ENCODE measurements at places on chromosomes 4 and X. TPM values are rescaled to one million over a fixed set of nuclear protein-coding genes. Genes with fewer than 3 reads are reported as not detected.

DNA sequence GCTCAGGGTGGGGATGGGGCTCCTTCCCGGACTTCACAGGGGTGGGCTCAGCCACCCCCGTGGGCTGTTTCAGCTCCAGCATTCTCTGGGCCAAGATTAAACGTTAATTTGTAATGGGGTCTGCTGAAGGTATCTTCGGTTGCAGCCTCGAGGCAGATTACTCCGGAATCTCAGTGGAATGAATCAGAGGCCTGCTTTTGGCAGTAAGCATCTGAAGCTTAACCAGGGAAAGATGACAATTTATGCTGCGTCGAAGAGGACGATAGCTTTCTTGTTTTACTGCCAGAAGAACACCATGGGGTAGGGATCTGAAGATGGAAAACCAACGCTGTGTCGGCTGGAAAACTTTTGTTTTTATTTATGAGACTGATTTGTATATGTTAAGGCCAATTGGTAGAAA is 129.2 kb upstream of the MSX1 start:
- peak; percentile 63 for DNase-seq

DNA sequence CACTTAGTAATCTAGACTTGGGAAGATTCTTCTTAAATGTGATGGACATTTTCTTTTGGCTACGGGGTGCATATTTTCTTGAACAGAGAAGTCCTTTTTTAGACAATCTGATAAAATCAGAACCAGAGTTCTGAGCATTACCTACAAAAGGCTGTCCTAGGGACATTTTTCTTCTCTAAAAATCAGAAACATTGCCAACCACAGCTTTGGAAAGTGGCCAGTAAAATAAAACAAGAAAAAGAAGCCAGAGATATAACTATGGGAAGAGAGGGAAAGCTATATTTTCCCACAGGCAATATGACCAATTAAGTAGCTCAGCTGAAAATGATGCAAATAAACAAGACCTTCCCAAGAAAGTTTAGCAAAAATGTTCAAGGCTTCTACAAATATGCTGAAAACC is 55.9 kb downstream of the MXRA5 start:
- no peak for DNase-seq

GRCh38 chrX:46587753-46588171 is 14.2 kb downstream of the CHST7 start:
- no peak for DNase-seq

DNA sequence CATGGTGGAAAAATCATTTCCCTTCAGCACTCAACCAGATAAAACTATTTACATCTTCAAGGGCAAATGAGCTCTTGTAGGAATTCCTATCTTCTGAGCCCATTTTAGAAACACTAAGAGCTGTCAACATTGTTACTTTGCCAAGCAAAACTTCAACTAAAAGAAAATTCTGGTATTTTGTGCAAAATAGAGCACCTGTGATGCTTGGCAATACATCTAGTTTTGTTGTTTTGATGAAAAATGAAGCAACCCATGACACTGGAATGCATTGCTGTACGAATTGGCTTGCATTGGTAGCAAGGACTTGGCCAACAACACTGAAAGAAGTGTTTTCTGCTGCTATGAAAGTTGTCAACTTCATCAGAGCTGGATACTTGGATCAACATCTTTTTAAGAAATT is 194.4 kb downstream of the COX18 start:
- no peak for DNase-seq

DNA sequence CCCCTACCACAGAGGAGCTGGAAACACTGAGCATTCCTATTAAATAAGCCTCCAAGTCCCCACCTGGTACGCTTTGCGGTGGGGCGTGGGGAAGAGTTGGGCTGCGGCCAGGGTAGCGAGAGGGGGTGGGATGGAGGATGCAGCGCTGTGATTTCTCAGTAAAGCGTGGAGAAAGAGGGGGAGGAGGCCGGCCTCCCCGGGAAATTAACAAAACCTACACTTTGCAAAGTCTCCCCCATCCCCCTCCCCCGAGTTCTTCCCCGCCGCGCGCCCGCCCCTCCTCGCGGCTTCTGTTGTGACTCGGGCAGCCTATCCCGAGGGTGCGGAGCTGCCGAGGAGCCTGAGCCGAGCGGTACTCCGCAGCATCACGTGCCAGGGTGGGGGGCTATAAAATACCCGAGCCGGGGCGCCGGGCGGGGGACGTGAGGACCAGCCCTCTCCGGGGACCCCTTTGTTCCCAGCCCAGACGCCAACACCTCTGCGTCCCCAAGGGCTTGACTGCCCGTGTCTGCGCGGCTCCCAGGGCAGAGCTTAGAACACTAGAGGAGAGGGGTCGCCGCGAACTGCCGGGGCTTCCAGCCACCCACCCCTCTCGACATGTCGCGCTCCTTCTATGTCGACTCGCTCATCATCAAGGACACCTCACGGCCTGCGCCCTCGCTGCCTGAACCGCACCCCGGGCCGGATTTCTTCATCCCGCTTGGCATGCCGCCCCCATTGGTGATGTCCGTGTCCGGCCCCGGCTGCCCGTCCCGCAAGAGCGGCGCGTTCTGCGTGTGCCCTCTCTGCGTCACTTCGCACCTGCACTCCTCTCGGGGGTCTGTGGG is at the start of gene GSX2:
Gene GSX2, plus strand, starts transcription at position 416 of the 827 bp plus-strand sequence. Its CDS starts 182 bp downstream, at position 598.
- DNase-seq = no peak

GRCh38 chr4:118981171-118981838 is 92.7 kb downstream of the SYNPO2 start:
- no peak for DNase-seq

GRCh38 chr4:2343476-2343875 is 75.0 kb downstream of the ZFYVE28 start:
- no peak for DNase-seq

DNA sequence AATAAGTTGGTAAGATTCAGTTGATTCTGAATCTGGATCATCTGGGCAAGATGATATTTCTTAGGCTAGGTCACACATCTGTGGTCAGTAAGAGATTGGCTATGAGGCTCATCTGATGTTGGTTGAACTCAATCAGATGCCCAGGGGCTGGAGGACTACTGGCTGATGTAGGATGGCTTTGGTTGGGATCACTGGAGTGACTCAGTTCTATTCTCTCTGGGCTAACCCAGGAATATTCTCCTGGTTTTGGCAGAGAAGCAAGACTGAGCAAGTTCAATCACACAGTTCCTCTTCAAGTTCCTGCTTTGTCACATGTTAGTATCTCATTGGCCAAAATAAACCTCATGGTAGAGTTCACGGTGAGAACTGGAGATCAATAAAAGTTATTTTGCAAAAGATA is 902.3 kb upstream of the SLIT2 start:
- DNase-seq = no peak

The TMEM154 gene
- total RNA-seq = 15.0 TPM

The WAS gene
- 5.6 TPM for total RNA-seq

The FREM3 gene
- total RNA-seq = 0.10 TPM

The GRIA2 gene
- total RNA-seq = 3.8 TPM
